Cerebellar nuclear complex (tissue), 1 donor: ENCODE measurements at places on chromosomes 13 and 19.

DNA sequence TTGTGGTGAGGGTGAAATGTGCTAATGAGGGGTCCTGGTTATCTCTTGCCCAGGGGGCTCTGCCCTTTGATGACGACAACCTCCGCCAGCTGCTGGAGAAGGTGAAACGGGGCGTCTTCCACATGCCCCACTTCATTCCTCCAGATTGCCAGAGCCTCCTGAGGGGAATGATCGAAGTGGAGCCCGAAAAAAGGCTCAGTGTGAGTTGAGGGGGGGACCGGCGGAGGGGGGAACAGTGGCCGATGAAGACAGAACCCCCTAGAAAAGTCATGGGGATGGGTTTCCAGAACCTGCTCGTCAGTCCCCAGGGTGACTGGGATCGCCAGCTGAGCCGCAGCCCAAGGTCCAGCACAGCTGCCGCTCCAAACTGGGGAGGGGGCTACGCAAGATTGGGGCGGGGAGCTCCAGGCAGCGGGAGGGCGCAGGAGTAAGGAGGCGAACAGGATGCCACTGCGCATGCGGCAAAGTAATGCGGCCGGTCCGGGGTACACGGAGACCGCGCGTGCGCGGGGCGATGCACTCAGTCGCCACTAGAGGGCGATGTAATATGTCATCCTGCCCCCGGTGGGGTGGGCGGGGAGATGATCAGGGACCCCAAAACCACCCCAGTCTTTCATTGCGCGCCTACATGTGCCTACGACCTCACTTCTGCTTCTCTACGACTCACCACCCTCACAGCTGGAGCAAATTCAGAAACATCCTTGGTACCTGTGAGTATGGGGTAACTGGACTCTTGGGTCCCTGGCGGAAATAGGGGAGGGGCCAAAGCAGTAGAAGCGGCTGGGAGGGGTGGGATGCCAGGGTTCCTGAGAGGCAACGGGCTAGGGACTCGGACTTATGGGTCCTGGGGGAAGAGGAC lies 17.9 kb downstream of the BRSK1 start:
- no peak for DNase-seq

DNA sequence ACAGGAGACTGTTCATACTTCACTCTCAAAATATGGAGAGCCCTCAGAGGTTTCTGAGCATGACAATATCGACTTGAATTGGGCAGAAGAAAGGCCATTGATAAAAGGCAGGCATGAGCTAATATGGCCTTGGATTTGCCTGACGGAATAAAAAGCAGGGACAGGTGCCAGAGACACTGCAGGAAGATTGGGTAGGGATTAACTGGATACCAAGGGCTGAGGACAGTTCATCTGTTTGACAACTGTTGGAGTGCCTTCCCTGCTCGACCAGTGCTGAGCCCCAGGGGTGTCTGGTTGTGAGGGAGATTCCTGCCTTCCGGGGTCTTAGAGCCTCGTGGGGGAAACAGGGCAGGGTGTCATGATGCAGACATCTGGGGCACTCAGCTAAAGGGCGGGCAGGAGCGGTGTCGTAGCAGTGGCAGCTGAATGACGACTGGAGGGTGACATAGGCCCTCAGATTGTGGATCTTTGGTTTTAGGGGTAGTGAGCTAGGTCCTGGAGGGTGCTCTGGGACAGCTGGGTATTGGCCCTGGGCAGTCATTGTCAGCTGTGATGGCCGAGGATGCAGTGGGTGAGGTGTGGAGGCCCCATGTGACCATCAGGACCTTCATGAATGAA lies 12.3 kb downstream of the GATAD2A start:
- DNase-seq, result no peak

GRCh38 chr13:27988520-27988919 lies at the start of gene URAD:
Gene URAD (minus strand): TSS chr13:27988693. CDS start chr13:27988637, 56 bp downstream.
- no peak for DNase-seq

DNA sequence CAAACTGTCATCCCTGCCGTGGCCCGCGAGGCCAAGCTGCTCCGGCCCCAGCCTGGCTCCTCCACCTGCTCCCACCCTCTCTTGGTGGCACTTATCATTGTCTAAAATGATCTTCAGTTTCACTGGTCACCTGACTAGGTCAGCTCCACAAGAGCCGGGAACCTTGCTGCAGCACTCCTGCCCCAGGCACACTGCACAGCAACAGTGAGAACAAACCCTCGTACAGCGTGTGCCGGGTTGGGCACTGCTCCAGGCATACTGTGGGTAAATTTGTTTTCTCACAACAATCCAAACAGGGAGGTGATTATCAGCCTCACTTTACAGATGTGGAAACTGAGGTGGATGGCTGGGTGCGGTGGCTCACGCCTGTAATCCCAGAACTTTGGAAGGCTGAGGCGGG lies 8.9 kb downstream of the DEDD2 start:
- no peak for DNase-seq

GRCh38 chr13:61246351-61246750 lies 169.3 kb downstream of the PCDH20 start:
- no peak for DNase-seq

- no peak for DNase-seq
Measured at GRCh38 chr13:48302871-48303358, 636 bp upstream of the RB1 start.

DNA sequence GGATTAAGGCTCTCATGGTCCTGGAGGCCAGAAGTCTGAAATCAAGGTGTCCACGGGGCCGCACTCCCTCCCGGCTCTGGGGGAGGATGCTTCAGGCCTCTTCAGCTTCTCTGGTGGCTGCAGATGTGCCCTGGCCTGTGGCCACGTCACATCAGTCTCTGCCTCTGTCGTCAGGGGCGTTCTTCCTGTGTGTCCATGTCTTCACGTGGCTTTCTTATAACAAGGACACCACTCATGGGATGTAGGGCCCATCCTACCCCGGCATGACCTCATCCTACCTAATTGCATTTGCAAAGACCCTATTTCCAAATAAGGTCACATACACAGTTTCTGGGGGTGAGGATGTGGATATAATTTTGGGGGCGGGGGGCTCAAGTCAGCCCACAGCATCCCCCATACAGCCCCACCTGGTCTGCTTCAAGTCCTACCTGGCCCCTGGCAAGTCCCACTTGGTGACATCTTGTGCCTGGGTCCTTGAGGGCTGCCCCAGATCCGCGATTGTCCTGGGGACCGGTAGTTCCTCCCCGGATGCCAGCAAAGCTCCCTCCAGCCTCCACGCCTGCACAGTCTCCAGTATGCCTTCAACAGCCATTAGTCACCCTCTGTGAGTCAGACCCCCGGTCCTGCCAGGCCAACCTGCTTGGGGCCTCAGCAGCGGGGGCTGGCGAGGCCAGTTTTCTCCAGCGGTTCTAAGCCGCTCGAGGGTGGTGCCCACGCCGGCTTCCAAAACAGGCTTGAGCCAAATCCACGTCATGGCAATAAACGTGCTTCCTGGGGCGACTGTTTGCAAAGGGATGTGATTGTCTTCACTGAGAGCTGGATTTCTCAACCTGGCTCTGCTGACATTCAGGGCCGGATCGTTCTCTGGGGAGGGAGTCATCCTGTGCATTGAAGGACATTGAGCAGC lies 32.2 kb downstream of the MYO9B start:
- DNase-seq, result no peak

DNA sequence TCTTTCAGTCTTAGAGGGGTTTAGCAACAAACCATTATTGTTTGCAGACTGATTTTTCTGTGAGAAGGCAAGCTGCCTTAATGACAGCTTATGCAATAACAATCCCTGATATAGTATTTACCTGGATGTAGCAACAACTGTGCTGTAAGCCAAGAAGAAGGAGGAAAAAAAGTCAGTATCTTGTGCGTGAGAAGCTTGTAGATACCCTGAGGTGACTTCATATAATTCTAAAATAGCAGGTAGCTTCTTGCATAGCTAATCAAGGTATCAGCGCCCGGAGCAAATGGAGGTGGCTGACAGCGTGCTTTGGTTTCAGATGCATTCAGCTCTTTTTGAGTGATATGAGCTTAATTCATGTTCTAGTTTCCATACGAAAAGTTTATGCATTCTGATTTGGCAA lies 309.8 kb downstream of the KLF5 start:
- DNase-seq, result no peak

GRCh38 chr19:55487924-55488687 lies at the start of gene SSC5D:
Gene SSC5D (plus strand): TSS chr19:55488436. CDS start chr19:55488590, 154 bp downstream.
- DNase-seq, result no peak

DNA sequence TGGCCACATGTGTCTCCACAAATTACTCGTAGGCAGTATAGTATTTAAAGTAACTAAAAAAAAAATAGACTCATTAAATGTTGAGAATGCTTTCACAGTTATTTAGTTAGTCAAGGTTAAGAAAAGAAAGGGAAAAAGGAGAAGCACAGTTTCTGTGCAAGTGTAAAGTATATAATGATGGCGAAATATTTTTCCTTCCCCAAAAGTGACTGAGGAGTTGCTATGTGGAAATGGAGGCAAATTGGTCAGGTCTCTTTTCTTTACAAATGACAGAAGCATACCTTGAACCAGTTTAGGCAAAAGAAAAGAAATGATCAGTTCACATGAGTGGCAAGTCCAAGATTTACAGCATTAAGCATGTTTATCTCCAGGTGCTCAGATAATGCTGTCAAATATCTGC lies 18.0 kb downstream of the CSNK1A1L start:
- DNase-seq, result no peak

DNA sequence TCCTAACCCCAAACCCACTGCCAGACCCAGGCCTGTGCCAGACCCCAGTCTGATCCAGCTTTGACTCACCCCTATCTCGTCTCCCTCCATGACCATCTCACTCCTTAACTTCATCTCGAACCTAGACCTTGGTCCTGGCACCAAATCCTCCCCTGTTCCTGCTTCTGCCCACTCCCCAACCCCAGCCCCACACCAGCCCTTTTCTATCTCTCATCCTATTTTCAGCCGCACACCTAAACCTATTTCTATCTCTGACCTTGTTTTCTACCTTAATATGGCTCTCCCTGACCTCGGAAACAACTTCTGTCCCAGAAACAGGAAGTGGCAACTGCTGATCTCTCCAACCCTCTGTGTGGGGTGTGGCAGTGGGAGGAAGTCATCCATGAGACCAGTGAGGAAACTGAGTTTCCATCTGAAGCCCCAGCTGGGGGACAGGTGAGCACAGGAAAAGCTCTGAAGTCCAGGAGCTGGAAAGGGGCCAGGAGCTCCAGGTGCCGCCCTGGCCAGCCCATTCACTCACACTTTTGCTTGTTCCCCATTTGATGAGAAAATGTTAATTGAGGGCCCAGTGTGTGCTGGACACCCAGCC lies 13.7 kb downstream of the PTH2 start:
- no peak for DNase-seq

GRCh38 chr13:113076681-113077401 lies 28.8 kb upstream of the F7 start:
- no peak for DNase-seq

DNA sequence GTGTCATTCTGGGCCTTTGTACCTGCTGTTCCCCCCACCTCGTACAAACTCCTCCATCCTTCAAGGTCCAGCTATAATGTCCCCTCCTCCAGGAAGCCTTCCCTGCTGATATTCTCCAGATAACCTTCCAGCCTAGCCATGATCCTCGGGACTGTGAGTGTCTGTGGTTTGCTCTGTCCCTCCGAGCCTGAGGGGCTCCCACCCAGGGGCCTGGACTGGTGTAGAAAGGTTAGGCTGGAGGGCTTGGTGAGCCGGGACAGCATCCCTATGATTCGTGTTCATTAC lies 2.9 kb upstream of the COMP start:
- no peak for DNase-seq

- DNase-seq, result no peak
Measured at GRCh38 chr13:62278271-62278670, 862.6 kb upstream of the PCDH20 start.

DNA sequence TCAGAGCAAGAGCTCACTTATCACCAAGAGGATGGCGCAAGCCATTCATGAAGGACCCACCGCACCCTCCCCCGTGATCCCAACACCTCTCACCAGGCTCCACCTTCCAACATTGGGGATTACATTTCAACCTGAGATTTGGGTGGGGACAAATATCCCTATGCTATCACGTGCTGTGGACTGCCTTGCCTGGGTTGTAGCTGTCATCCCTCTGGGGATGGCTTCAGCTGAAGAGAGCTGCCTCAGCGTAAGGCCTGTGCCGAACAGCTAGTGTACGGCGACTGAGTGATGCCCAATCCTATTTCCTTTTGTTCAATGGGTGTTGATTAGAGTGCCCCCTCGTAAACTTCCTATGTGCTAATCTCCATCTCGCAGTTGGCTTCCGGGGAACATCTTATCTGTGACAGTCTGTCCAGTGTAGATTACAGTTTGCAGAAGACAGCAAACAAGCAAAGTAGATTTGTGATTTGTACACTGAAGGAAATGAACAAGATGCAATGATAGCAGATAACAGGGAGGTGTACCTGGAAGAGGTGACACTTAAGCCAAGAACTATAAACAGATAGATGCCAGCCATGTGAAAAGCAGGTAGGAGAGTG lies 11.8 kb upstream of the RCBTB1 start:
- DNase-seq, result no peak

- no peak for DNase-seq
Measured at GRCh38 chr19:35247526-35248309, 1.1 kb upstream of the LSR start.

- DNase-seq, result no peak
Measured at GRCh38 chr19:19109601-19110000, 28.7 kb downstream of the TMEM161A start.

DNA sequence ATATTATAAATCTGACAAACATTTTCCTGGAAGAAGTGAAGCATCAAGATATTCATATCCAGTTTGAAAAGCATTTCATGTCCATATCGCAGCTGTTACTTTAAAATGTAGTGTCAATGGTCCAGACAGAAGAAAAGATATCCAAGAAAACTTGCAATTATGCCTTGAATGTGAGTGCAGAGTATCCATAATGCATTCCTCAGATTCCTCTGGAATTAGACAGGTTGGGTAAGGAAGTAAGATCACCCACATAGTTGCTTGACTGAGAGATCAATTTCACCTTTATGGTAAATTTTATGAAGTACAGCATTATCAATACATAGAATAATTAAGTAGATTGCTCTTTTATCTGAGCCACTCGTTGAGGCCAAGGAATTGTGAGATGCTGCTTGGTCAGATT lies 327.0 kb upstream of the SLITRK5 start:
- DNase-seq, result no peak

DNA sequence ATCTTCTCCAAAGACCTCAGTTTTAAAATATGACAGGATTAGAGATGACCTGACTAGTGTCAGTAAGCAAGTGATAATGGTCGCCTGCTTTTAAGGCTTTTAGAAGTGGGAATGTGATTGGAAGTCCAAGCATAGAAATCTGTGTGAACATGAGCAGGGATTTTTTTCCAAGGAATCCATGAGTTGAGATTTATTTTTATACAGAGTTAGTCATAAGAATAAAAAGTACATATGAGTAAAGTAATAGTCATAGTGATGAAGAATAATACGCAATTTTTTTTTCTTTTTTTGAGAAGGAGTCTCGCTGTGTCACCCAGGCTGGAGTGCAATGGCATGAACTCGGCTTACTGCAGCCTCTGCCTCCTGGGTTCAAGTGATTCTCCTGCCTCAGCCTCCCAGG lies 1.6 kb downstream of the ZNF546 start:
- DNase-seq, result no peak
